ENCODE measurements at places on chromosomes 1 and 21.
A peak's percentile ranks its signal among the peaks of the same experiment; 100 is the strongest.

GRCh38 chr1:64887689-64888217, 78.6 kb downstream of the JAK1 start:
- no peak for DNase-seq

- DNase-seq: peak; percentile 72
Observed at GRCh38 chr1:52141513-52142219, at the start of gene ZFYVE9. ZFYVE9 (plus strand) TSS chr1:52142089; CDS start chr1:52233207, 91,118 bp downstream.

- no peak for DNase-seq
Observed at GRCh38 chr1:119341372-119341947, 27.1 kb upstream of the HAO2 start.

DNA sequence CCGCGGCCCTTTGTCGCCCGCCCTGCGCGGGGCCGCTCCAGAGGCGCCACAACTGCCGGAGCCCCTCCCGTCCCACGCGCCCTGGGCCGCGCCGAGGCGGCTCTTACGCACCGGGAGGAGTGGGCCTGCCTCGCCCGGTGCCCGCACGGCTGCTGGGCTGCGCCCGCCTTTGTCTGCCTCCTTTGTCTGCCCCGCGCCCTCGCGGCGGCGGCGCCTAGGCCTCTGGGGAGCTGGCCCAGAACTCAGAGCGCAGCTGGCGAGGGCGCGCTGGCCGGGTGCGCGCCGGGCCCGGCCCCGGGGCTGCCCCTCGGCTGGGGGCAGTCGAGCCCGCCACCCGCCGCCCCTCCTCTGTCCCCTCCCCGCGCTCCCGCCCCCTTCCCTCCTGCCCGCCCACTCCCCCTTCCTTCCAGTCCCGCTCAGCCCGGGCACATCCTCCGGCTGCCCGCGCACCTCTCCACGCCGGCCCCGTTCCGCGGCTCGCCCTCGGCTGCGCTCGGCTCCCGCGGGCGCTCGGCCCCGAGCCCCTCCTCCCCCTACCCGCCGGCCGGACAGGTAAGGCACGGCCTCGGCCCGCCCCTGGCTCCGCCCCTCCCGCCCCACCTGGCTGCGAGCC, at the start of gene DRAXIN:
Gene DRAXIN (plus strand): TSS at position 409 of the 613 bp plus-strand sequence. CDS start 14,549 bp downstream, outside the sequence.
- no peak for DNase-seq

GRCh38 chr1:242651817-242652216, 127.3 kb upstream of the PLD5 start:
- no peak for DNase-seq

- no peak for DNase-seq
Observed at GRCh38 chr1:43286115-43286514, 734 bp upstream of the C1orf210 start.

- DNase-seq: no peak
Observed at GRCh38 chr1:201139756-201140155, 12.8 kb upstream of the ASCL5 start.

DNA sequence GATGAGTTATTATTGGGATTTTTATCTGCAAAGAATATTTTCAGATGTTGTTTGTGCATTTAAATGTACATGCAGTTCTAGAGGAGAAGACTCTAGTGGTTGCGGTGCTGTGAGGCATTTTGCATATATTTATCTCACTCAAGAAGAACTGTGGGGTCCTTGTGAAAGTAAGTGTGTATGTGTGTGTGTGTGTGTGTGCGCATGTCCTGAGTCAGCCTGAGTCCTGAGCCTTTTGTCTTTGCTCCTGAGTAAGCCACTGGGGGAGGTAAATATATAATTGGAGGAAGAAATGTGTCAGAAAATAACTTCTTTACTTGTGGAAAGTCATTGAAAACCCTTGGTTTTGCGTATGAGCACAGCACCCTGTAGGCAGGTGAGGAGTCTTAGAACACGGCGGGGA, 55.6 kb upstream of the CD34 start:
- DNase-seq: no peak

GRCh38 chr1:85334962-85335361, 58.5 kb upstream of the BCL10 start:
- peak; percentile 2 for DNase-seq

DNA sequence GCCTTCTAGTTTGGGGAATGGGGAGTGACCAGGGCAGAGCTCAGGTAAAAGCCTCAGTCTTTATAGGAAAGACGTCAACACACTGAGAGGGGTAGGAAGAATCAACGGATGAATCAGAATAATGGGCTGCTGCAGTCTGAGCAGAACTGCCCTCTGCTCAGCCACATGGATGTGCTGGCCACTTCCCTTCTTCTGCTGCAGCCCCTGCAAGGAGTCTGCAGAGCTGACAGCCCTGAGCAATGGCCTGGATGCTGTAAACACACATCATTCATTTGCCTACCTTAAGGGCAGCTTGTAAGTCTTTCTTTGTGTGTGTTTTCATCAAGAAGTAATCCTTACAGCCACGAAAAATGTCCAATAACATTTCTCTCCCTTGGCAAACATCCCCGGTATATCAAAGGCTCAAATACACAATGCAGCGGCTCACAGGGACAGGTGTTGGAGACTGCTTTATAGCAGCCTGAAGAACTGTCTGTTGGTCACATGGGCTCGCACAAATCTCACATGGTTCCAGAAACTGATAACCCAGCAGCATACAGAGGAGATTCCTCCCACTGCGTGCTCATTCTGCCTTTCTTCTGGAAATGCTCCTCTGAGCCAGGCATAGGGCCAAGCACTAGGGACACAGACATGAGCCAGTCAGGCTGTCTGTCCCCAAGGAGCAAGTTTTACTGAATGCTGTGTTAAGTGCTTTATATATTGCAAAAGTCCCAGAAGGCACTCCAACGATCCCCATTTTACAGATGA, 110.1 kb downstream of the HMGB4 start:
- no peak for DNase-seq

DNA sequence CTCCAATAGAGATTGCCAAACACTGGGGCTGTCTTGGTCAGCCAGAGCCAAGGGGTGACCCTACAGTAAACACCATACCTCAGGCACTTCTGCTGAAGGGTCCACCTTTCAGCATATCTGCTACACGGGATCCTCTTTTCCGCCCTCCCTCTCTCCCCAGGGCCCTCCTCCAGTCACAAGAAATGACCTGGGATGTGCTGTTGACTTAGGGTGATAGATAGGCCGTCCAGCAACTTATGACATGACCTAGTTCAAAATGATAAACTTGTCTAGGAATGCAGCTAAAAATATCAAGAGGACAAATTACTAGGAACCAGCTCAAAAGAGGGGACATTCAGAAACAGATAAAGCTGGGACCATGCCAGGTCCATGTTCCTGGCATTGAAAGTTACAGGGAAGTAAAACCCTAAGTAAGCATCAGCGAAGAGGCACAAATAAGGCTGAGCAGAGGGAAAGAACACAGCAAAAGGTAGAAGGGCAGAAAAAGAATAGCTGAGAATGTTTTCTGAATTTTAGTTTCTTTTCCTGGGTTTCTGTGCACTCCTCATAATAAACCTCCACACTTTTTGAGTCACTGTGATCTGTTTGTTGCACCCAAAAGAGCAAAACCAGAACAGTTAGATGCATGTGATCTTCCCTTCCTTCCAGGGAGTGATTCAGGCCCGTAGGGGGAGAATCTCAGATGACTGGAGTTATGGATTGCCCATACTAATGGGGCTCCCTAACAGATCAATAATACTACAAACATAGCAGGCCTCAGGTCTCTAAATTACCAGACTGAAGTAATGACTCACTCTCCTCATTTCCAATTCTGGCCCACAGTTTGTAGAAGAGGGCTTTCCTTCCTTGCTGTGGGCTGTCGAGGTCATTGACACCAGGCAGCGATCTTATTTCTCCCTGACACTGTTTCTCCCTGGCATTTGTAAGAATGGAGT, 48.9 kb upstream of the F3 start:
- no peak for DNase-seq

DNA sequence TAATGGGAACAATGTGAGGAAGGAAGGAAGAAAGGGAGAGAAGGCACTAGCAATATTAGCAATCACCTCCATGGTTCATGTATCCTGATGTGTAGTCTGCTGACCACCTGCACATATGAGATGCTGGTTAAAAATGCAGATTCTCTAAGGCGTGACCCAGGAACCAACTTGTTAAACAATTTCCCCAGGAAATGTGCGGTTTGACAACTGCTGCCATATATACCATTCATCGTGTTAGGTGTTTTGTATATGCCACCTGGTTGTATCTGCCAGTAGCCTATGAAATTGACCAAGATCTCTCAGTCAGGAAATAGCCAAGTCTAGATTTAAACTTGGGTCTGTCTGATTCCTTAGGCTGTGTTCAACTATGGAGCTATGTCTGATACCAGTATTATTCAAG, 4.1 kb downstream of the SEMA4A start:
- no peak for DNase-seq

DNA sequence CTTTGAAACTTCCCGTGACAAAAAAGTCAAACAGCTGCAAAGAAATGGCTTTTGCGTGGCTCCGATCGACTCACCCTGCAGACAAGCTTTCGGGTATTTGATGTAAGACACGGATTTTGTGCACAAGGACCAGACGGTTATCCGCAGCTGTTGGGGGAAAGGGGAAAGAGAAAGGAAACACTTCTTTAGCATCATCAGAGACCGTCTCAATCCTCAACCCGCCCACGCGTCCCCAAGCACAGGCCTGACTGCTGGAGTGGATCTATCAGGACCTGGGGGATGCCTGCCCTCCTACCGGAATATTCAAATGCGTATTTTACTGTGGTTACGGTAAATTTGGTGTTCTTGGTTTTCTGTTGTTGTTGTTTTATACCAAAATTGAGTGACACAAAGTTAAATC, 11.2 kb downstream of the WRAP73 start:
- DNase-seq: no peak

GRCh38 chr1:23422241-23422877, 2.2 kb downstream of the TCEA3 start:
- DNase-seq: peak; percentile 46

- no peak for DNase-seq
Observed at GRCh38 chr21:19228226-19228625, 824.6 kb upstream of the TMPRSS15 start.

- no peak for DNase-seq
Observed at GRCh38 chr1:29436181-29436785, 200.0 kb downstream of the PTPRU start.

DNA sequence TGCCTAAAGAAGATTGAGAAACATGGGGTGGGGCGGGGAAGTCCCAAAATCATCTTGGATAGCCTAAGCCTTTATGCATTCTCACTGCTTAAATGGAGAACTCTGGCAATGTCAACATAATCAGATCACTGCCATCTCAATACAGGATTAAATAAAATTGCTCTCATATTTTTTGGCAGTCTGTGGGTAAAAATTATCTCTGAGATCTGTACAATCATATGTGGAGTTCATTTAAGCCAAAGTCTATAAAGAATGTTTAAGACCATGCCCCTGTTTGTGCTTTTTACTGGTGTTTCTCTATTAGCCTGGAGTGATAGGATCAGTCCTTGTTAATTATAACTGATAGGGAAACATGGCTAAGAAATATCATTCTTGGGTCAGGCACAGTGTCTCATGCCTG, 136.3 kb downstream of the GPR52 start:
- DNase-seq: no peak

- no peak for DNase-seq
Observed at GRCh38 chr1:66788231-66788939, 12.7 kb downstream of the INSL5 start.

- DNase-seq: no peak
Observed at GRCh38 chr1:7460807-7461206, 310.3 kb upstream of the VAMP3 start.

GRCh38 chr1:193676996-193677549, 490.7 kb upstream of the B3GALT2 start:
- no peak for DNase-seq

GRCh38 chr1:186578325-186579016, 101.8 kb downstream of the PTGS2 start:
- DNase-seq: no peak

- no peak for DNase-seq
Observed at GRCh38 chr1:89298461-89298860, 25.8 kb upstream of the GBP5 start.

DNA sequence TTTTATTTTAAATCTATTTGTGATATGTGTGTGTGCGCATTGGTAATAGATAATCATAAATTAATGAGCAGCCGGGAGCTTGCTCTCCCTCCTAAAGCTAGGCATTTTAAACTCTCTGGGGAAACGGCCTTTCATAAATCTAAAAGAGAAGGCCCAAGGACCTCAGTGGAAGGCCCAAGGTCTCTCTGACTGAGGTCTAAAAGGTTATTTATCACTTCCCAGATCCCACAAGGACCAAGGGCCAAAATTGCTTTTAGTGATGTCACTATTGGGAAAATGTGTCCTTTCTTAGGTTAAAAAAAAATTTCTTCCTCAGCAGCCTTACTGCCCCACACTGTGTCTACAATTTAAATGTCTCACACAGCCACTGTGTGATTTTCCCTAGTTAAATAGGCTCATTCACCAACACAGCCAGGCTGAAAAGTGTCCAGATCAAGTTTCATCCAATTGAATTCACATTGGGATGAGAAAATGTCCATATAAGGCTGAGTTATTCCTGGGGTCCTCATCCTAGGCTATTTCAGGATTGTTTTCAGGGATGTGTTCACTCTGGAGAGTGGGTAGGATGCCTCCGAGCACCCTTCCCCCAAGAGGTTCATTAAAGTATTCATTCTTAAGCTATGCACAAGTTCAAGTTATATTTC, 46.1 kb downstream of the SLC44A3 start:
- no peak for DNase-seq
